GM18507 (cell line): ENCODE measurements at places on chromosomes 11 and 22.

GRCh38 chr11:81829976-81830375 lies 903.7 kb downstream of the FAM181B start:
- no peak for DNase-seq

DNA sequence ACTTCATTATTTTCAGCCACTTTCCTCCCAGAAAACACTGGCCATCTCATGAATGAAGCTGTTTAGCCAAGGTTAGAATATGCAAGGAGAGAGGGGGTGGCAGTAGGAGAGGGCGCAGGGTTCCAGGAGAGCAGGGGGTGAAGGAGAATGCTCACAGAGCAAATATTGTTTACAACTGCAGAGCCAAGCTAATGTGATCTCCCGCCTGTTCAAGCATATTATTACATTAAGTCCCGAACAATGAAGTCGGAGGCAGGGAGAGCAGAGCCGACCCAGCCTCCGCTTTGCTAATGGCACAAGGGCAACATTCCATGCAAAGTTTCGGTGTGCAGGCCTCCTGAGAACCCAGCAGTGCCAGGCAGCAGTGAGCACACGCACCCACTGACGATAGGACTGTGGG lies 80.1 kb downstream of the MICAL3 start:
- no peak for DNase-seq

- DNase-seq = no peak
Measured at GRCh38 chr22:30046716-30047363, 33.4 kb upstream of the HORMAD2 start.

DNA sequence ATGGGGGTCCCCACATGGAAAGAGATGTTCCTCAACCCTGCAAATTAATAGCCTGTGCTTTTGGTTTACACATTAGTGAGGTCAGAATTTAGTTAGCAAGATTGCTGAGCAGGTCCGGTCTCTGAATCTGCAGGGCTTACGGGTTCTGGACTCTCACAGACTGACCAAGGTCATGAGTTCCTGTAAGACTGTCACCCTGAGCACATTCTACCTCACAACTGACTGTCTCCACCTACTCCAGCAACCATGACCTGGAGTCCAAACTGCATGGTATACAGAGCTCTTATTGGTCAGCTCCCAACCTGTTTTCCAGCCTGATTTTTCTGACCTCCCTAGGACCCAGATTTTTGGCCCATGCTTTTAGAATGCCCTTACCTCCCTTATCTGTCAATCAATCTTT lies 28.2 kb downstream of the DKK3 start:
- DNase-seq = no peak

- DNase-seq = no peak
Measured at GRCh38 chr11:24312464-24313238, 184.2 kb upstream of the LUZP2 start.
